Panc1 (cell line): ENCODE measurements at places on chromosomes 7 and 10. TPM values are rescaled to one million over a fixed set of nuclear protein-coding genes. Genes with fewer than 3 reads are reported as not detected.

DNA sequence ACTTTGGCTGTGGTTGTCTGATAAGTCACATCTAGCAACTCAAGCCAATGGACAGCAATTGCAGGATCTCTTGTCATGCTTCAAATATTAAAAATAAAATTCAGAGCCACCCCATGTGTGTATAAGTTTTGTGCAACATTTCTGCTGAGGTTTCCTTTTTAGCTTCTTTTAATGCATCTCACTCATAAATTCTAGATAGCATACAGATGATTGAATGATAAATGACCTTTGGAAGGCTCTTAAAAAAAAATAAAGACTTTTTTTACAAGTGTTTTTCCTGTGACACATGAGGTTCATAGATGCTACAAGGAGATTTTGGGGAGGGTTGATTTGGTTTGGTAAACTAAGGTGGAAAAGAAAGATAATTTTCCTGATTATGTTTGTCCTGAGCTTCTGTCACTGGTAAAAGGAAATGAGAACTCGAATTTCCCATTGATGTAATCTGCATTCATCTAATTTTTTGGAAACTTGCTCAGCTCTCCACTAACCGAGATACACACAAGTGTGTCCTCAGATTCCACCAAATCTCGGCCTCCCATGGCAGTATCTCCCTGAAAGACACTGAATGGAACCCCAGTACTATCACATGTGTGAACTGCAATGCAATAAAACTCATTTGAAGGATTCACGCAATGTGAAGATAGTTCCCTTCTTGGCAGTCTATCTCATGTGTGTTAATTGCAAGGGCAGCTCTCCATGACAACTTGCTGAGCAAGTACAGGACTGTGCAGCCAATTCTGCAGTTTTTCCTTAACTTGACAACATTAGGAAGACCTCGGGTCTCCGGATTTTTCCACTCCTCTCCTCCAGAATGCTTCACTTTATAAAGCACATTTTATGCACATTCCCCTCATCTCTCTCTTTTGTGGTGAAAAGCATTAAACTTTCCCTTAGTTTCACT is 185.4 kb upstream of the PFKP start:
- H3K36me3 ChIP-seq: no peaks in the 10 kb centered on the region
- H3K27ac ChIP-seq: no peak overlapping the region
- no peaks in the 10 kb centered on the region for H3K4me1 ChIP-seq
- H3K27me3 ChIP-seq: no peaks in the 10 kb centered on the region; the same call in none of the 2 replicates
- no peak for DNase-seq

CTTNBP2 gene
- total RNA-seq: 1.0 TPM

GRCh38 chr7:67635271-67635670 is 638.6 kb downstream of the TYW1 start:
- H3K36me3 ChIP-seq: no peaks in the 10 kb centered on the region
- H3K27ac ChIP-seq: no peak overlapping the region
- peaks cover 7% of the 10 kb centered on the region; the same call in 1 of the 2 replicates for H3K27me3 ChIP-seq
- H3K4me3 ChIP-seq: no peak overlapping the region
- H3K4me1 ChIP-seq: no peaks in the 10 kb centered on the region

DNA sequence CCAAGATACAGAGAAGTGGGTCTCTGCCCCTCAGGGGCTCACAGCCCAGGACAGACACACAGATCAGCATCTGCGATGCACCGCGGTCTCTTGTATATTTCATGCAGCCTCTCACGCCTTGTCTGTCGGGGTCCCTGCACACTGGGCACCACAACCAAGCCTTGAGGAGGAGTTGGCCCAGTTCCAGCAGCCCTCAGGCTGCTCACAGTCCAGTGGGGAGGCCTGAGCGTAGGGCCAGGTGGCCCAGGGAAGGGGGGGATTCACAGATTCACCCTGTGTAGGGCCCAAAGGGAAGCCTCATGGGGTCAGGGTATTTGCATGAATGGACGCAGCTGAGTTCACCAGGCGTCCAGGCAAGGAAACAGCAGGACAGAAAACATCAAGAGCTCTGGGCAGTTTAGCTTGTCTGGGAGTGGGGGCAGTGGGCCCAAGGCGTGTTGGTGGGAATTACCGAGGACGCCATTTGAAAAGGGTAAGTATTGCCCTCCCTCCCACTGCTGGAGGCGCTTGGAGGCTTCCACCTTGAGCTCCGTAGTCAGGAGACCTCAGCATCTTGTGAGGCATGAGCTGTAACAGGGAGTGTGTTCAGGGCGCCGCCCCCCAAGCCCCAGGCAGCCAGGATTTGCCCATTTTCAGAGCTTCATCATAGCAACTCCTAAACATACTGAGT is 129.1 kb upstream of the CHST15 start:
- H3K4me1 ChIP-seq: peaks cover 3% of the 10 kb centered on the region; the same call in 1 of the 2 replicates
- H3K36me3 ChIP-seq: no peaks in the 10 kb centered on the region
- H3K27ac ChIP-seq: no peak overlapping the region

- peaks cover 26% of the 10 kb centered on the region for H3K27me3 ChIP-seq
- no peak overlapping the region for H3K27ac ChIP-seq
- H3K4me3 ChIP-seq: no peak overlapping the region
- no peak for DNase-seq
Observed at GRCh38 chr10:100672199-100672598, 73.2 kb upstream of the PAX2 start.
